Osteoblast (primary cell): ENCODE measurements at places on chromosomes 2 and 18. TPM values are rescaled to one million over a fixed set of nuclear protein-coding genes. Genes with fewer than 3 reads are reported as not detected.

ABCG8 gene
- not detected in 2 replicates for total RNA-seq

DLGAP1 gene
- not detected in 2 replicates for total RNA-seq

TMEM247 gene
- total RNA-seq: not detected in 2 replicates

DSG1 gene
- not detected in 2 replicates for total RNA-seq

SNORC gene
- total RNA-seq: 0.72 and 0.88 TPM in 2 replicates

LYPD1 gene
- 2.5 and 5.9 TPM in 2 replicates for total RNA-seq

FIGN gene
- 2.5 and 4.1 TPM in 2 replicates for total RNA-seq

MSTN gene
- under 0.01 TPM in 1 of 2 replicates, not detected in the other for total RNA-seq

GPAT2 gene
- 2.2 and 9.4 TPM in 2 replicates for total RNA-seq

NYAP2 gene
- total RNA-seq: under 0.01 TPM in 1 of 2 replicates, not detected in the other

CCDC138 gene
- total RNA-seq: 5.1 and 6.5 TPM in 2 replicates

TLX2 gene
- total RNA-seq: under 0.01 and 0.36 TPM in 2 replicates

LINC00305 gene
- not detected in 2 replicates for total RNA-seq

PLB1 gene
- 0.36 and 0.88 TPM in 2 replicates for total RNA-seq

NFU1 gene
- 34.0 and 36.2 TPM in 2 replicates for total RNA-seq

SLC9A2 gene
- under 0.01 TPM in 2 replicates for total RNA-seq

RALB gene
- 48.5 and 48.6 TPM in 2 replicates for total RNA-seq

EIF5B gene
- total RNA-seq: 11.2 and 15.9 TPM in 2 replicates

DNAJC27 gene
- total RNA-seq: 7.7 and 8.7 TPM in 2 replicates

REG3G gene
- not detected in 2 replicates for total RNA-seq

COLEC12 gene
- 38.0 and 56.9 TPM in 2 replicates for total RNA-seq

ALPP gene
- total RNA-seq: not detected in 2 replicates

SCTR gene
- not detected in 2 replicates for total RNA-seq

EFHD1 gene
- 2.4 and 3.6 TPM in 2 replicates for total RNA-seq

UPP2 gene
- total RNA-seq: not detected in 2 replicates

GULP1 gene
- total RNA-seq: 21.7 and 23.0 TPM in 2 replicates

ALPI gene
- not detected in 2 replicates for total RNA-seq

ATOH8 gene
- 18.6 and 35.1 TPM in 2 replicates for total RNA-seq

HAT1 gene
- total RNA-seq: 31.1 and 35.4 TPM in 2 replicates

ABHD1 gene
- under 0.01 TPM in 2 replicates for total RNA-seq

METAP1D gene
- total RNA-seq: 11.2 and 12.7 TPM in 2 replicates

DYNAP gene
- not detected in 2 replicates for total RNA-seq
